ENCODE measurements at places on chromosomes 12 and 14. TPM values are rescaled to one million over a fixed set of nuclear protein-coding genes. Genes with fewer than 3 reads are reported as not detected.

The VSX2 gene
- not detected for total RNA-seq

The C12orf54 gene
- total RNA-seq: not detected

The SUSD6 gene
- total RNA-seq: 7.5 TPM

The METAP2 gene
- total RNA-seq: 57.8 TPM

The NEUROD4 gene
- total RNA-seq: not detected

Measured in regular cardiac myocyte (primary cell).